ENCODE measurements at places on chromosomes 16 and 17.

- no peak for DNase-seq
Measured at GRCh38 chr16:66996324-66996982, 8.1 kb downstream of the CES4A start.

- DNase-seq: no peak
Measured at GRCh38 chr17:57080718-57081117, 4.3 kb upstream of the AKAP1 start.

GRCh38 chr17:57506774-57507127 is 238.3 kb downstream of the CCDC182 start:
- no peak for DNase-seq

GRCh38 chr17:66807182-66807581 is 27.7 kb upstream of the CACNG5 start:
- DNase-seq: no peak

DNA sequence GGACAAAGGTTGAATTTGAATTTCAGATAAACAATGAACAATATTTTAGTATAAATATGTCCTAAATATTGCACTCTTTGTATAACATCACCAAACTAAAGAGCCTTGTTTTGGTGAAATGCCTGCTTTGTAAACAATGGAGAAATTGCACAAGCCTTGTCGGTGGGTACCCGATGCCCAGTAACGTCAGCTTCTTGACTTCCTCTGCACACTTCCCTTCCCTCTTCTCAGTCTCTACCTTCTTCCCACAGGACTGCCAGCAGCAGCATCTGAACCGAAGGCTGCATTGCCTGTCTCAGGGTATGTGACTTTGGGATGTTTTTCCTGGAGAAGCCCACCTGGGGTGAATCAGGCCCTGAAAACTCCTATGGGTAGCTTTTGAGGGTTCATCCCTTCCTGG is 113.9 kb downstream of the UTP18 start:
- no peak for DNase-seq

Measured in H1 (cell line).